ENCODE measurements at places on chromosomes 7 and 10.

GRCh38 chr10:73339436-73339835 lies 19.2 kb downstream of the CFAP70 start:
- no peak for DNase-seq

- no peak for DNase-seq
Observed at GRCh38 chr7:155490697-155491628, 33.0 kb downstream of the EN2 start.

DNA sequence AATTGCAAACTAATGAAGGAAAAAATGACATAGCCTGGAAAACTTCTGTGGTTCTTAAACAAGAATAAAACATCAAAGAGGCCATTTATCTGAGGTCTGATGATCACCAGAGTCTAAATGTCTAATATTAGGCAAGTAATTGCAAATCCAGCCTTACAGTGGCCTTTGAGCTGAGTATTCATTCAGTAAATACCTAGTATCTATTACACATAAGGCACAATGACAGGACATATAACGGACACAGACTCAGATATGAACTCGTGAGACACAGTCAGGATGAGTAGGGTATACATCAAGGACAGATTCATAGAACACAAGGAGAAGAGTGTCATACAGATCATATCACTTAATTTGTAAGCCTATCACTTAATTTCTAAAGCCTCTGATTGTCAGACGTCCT lies 16.8 kb downstream of the GPAM start:
- DNase-seq: no peak

DNA sequence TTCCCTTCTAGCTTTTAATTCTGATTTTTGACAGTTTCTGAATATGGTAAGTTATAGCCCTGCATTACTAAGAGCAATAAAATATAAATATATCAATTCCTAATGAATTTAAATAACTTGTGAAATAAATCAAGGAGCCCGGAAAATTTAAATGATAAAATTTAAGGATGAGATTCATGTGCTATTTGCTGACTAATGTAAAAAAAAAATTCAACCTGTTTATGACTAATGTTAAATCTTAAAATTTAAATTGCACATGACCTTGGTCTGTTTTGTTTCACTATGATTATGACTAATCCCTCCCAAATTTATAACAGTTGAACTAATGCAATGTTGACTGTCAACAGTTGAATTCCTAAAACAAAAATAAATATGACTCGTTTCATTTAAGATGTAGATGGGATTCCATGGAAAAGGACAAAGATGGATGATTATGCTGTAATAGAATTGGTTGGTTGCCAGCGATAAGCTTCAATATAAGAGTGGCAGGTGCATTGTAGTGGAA lies 419.9 kb downstream of the NRG3 start:
- DNase-seq: no peak

DNA sequence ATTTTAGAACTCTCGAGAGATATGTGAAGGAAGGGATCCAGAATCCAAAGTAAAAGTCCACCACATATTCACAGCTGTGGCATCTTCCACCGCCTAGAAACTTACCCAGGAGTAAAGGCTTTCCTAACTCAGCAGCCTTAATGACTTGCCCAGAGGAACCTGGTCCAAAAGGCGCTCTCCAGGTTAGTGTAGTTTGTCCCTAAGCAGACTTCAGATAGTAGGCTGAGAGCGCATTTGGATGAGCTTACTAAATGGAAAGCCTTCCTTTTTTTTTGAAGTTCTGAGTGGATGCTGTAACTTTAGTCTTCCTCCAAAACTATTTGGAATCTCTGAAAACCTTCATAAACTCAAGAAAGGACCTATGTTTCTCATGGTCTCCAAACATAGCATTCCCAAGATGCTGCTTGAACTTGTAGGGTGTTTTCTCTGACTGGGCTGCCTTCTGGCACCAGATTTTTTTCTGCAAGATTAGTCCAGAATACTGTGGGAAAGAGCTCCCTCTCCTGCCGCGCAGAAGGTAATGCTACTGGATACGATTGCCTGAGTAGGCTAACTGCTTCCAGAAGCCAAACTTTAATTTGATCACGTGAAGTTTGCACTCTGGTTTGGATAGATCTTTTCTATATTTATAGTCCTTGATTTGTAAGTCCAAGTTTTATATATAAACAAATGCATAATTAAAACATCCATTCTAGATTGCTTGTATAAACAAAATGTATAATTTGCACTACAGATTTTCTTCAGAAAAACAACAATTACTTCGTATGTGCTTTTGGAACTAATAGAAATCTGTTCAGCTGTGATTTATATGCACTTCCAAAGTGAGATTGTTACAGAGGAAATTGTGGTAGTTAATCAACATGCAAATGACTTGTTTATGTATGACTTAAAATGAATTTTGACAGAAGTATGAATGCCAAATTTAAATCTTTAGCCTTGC lies 19.6 kb upstream of the GPR37 start:
- peak; percentile 63 for DNase-seq

DNA sequence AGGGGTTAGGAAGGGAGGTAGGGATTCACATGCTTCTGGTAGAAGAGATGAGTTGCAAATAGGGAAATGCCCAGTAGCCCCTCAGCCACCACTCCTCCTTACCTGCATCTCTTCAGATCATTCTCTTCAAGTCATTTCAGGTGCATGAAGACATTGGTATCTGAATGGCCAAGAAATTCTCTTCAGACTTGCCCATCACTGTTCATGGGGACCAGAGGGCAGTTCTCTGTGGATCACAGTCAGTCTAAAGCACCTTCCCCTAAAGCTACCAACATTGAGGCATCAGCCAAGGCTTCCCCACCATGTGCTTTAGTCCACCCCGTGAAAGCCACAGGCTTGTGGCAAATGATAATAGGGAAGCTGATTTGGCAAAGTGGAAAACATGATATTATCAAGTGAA lies 319.4 kb upstream of the ZNF32 start:
- DNase-seq: no peak

DNA sequence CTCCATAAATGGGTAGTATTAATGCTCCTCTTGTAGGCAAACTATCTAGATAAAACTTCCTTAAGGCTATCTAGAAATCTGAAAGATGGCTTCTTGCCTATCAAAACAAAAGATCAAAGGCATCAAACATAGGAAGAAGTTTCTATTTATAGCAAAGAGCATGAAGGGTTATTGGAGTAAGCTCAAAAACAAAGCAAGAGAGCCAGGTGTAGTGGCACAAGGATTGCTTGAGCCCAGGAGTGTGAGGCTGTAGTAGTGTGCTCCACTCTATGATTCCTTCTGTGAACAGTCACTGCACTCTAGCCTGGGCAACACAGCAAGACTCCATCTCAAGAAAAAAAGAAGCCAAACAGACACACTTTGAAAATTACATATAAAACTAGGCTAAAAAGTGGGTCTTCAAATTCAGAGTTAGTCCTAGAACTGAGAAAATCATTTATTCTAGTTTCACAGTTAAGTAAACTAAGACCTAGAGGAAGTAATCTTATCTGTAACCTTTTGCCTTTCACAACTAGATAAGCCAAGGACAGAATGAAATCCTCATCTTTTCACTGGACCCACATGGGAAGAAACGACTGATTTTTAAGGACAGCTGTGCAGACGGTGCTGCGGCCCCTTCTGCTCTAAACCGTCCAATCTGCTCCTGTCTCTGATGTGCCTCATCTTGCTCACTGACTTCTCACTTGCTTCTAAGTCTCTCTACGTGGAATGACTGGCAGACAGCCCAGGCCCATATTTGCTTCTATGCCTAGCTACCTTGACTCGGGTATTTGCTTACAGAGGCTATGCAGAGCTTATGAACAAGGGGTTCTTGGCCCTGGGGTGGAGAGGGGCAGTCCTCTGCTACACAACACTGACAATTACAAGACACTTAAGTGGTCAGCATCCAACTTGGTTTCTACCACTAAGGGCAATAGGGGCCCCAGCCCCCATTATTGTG lies 50.0 kb downstream of the ESYT2 start:
- DNase-seq: peak; percentile 24

DNA sequence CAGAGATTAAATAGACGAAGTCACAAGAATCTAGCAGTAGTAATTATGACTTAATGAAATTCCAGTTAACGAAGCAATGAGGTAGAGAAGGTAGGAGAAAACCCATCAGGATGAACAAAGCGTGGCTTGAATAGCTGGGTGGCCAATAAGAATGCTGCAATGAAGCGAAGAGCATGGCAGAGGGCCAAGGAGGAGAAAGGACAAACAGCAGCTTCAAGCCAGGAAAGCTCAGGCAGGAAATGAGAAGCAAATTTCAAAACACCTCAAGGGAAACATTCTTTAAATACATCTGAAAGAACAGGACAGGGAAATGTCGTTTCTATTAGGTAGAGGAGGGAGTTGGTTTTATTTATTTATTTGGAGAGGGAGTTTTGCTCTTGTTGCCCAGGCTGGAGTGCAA lies 122.5 kb downstream of the KIAA1217 start:
- peak; percentile 58 for DNase-seq

GRCh38 chr10:56085406-56086122 lies 275.5 kb downstream of the ZWINT start:
- no peak for DNase-seq

- no peak for DNase-seq
Observed at GRCh38 chr10:84292502-84292901, 35.9 kb upstream of the CCSER2 start.

DNA sequence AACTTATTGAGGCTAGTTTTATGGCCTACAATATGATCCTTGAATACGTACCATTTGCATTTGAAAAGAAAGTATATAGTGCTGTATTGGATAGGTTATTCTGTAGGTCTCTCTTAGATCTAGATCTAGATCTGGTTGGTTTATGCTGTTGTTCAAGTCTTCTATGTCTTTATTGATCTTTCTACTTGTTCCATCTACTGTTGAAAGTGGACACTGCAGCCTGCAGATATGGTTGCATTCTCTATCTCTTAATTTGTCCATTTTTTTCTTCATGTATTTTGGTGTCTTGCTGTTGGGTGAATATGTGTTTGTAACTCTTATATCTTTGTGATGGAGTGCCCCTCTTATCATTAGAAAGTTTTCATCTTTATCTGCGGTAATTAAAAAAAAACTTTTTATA lies 139.4 kb upstream of the PCDH15 start:
- no peak for DNase-seq

DNA sequence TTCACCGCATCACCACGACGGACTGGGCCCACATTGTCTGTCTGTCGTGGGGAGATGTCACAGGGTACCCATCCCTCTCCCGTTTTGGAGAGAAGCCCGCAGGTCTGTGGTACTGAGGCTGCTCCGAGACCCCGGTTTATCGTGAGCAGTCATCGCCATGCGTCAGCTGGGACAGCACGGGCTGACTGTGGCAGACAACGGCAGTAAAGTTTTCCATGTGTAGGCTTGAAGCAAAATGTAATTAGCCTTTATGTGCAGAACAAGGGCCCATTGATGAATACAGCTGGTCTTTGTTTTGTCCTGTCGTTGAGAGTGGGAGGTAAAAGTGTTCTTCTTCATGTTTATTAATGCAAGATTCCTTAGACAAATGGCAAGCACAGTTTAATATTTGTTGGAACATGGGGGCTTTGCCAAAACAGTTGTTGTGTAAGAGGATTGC lies 167.4 kb upstream of the SH2B2 start:
- DNase-seq: no peak

Measured in astrocyte of the spinal cord (primary cell).